ENCODE measurements at places on chromosomes 1 and 21.

DNA sequence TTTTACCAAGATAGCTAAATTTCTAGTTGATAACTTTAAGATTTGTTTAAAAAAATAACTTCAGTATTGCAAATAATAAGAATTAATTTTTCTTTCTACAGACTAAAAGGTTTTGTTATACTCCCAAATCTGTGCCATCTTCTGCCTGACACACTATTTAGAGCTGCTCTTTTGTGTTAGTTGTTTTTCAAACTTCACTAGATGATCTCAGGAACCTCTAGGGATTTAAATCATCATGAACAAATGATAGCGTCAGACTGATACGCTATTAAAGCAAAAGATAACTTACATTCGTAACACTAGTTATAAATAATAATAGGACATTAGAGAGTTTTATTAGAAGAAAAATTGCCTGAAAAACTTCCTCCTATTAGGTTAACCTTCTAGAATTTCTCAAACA, 243.1 kb upstream of the CXADR start:
- no peak for DNase-seq

DNA sequence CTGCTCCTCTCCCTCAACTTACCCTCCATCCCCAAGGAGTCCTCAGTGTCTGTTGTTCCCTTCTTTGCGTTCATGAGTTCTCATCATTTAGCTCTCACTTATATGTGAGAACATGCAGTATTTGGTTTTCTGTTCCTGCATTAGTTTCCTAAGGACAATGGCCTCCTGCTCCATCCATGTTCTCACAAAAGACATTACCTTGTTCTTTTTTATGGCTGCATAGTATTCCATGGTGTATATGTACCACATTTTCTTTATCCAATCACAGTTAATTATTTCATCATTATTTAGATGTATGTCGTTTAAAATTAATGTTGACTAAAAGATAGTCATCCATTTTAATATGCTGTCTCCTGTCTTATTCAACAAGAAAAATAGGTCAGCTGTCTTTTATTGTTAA, 134.1 kb downstream of the CRB1 start:
- DNase-seq = no peak

DNA sequence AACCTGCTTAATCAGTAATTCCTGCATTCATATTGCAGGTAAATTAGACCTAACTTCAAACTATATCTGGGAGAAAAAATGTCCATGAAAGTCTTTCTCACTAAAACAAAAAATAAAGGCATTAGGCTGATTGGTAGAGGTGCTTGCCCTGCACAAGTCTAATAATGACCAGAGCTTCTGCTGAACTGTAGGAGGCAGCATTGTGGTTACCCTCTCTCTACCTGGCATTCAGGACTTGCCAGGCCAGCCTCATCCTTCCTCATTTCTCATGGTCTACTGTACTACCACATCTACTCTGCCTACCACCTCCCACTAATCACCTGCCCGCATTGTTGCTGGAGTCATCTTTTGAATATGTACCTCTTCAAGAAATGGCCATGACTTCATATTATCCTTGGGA, 60.8 kb upstream of the KRTAP11-1 start:
- DNase-seq = no peak

- DNase-seq = no peak
Observed at GRCh38 chr1:205013683-205014367, 29.2 kb upstream of the CNTN2 start.

DNA sequence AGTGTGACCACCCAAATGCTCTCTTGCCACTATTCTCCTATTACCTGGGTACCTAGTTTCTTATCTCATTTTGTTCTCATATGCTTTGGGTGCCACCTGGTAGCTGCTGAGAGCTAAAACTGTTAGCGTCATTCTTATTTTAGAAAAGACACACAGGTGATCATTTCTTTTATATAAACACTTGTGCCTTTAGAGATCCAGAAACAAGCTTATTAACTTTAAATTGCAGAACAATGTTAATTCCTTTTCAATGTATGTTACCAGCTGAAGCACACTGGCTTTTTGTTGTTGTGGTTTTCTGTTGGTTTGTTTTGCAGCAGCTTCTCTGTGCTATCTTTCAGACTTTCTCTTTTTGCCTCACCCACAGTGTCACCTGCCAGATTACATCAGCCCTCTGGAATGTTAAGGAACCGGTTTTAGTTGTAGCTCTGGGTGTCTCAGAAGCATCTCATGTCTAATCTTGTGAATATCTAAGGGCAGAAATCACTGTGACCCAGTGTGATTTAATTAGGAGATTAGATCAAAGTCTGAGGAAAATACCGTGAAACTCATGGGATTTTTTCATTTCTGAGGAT, 43.4 kb upstream of the SLC19A2 start:
- DNase-seq = no peak

- DNase-seq = no peak
Observed at GRCh38 chr1:43302721-43303470, 2.1 kb downstream of the TIE1 start.

GRCh38 chr1:104212239-104212638, 462.5 kb downstream of the AMY1C start:
- no peak for DNase-seq

GRCh38 chr1:15420853-15421465, 11.3 kb downstream of the EFHD2 start:
- DNase-seq = no peak

DNA sequence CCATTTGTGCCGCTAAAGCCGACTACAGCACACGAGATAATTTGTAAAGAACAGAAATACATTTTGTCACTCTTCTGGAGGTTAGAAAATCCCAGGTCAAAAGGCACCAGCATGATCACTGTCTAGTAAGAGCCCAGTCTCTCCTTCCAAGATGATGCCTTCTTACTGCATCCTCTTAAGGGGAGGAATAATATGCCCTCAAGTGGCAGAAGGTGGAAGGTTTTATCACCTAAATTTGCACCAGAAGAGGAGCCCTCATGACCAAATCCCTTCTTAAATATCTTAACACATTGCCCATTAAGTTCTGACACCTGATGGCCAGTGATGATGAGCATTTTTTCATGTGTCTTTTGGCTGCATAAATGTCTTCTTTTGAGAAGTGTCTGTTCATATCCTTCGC, 326.7 kb upstream of the RGS18 start:
- no peak for DNase-seq

DNA sequence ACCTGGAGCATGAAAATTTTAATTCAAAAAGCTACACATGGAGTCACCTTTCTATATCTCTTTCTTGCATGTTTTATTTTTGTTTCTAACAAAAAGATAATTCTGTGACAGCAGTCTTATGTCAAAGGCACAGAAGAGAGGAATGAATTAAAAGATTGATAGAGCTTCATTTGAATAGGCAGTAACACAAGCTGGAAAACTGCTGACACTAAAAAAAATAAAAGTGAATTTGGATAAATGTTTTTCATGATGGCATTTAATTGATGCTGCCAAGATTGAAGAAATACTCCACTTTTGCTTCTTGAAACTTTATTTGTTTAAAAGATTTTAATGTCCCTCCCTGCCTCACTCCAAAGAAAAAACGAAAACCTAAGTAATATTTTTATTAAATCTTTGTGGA, 887.4 kb downstream of the PLA2G4A start:
- DNase-seq = no peak

GRCh38 chr1:38095454-38095931, 48.9 kb upstream of the POU3F1 start:
- no peak for DNase-seq

DNA sequence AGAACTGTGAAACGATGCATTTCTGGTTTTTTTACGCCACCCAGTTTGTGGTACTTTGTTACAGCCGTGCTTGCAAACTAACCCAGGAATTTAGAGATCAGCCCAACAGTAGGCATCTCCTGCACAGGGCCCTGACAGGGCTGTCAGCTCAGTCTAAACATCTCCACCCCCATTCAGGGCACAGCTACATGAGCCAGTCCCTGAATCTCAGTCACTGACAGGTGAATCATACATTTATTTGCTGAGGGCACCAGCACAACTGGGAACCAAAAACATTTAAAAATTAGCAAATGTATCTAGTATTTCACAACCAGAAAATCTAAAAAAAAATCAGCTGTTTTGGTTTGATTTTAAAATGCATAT, 30.7 kb downstream of the PRDX6 start:
- no peak for DNase-seq

GRCh38 chr21:41010101-41010435, 157.9 kb upstream of the BACE2 start:
- DNase-seq = no peak

GRCh38 chr1:2314273-2314802, 77.0 kb downstream of the MORN1 start:
- DNase-seq = peak; percentile 85

- DNase-seq = no peak
Observed at GRCh38 chr1:161382214-161383019, 14.7 kb upstream of the CFAP126 start.

DNA sequence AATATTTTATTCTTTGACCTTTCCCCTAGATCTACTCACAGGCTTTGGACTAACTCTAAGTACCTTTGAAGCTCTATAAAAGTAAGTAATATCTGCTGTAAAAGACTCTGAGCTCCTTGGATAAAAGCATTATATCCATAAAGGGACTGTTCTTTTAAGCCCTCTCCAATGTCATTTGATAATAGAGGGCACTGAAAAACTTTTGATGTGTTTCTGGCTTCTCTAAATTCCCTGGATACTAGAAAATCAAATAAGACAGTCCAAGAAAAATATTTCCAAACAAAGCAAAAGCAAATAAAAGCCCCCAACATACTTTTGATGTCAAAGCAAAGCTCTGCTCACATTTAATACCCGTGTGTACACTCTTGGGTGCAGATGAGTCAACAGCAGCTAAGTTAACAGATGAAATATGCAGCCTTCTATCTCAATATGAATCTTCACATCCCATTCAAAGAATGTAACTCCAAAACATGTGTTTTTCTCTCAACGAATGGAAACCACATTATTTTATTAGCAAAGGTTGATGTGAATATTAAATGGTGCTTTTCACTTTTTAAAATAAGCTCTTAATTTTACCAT, 230.3 kb downstream of the CENPF start:
- no peak for DNase-seq

GRCh38 chr1:2025491-2025981, 6.4 kb downstream of the GABRD start:
- no peak for DNase-seq

Data from left forelimb (tissue), 1 donor.